NCI-H2081 (cell line): ENCODE measurements at places on chromosomes 5 and 9.

- DNase-seq, result peak; percentile 17
Observed at GRCh38 chr5:6158974-6159831, 219.1 kb downstream of the MED10 start.

DNA sequence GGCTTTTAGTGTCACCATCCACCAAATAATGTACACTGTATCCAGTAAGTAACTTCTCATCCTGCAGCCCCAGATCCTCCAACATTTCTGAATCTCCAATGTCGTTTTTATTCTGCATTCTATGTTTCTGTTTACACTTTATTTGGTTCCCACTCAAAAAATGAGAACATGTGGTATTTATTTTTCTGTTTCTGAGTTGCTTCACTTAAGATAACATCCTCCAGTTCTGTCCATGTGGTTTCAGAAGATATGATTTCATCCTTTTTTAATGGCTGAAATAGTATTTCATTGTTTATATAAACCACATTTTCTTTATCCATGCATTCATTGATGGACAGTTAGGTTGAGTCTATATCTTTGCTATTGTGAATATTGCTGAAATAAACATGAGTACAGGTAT lies 677.3 kb upstream of the FTMT start:
- no peak for DNase-seq

GRCh38 chr5:116575326-116576052 lies 866 bp upstream of the SEMA6A start:
- DNase-seq, result no peak

- no peak for DNase-seq
Observed at GRCh38 chr9:130311408-130312140, 46.0 kb downstream of the HMCN2 start.

- no peak for DNase-seq
Observed at GRCh38 chr9:123960366-123960765, 30.4 kb upstream of the DENND1A start.

DNA sequence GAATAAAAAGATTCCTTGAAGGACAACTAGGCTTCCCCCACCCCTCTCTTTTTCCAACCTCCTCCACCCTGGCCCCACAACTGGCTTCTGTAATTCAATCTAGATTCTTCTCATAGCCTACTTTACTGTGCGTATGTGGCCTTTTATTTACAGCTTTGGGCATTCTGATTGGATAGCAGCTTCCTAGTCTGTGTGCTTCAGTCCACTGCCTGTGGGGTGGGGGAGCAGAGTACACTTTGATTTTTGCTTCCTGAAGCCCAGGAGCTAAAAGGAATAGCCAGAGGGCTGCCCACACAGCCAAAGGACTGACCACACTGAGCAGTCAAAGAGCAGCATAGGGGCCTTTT lies 30.4 kb downstream of the RUSC2 start:
- no peak for DNase-seq

DNA sequence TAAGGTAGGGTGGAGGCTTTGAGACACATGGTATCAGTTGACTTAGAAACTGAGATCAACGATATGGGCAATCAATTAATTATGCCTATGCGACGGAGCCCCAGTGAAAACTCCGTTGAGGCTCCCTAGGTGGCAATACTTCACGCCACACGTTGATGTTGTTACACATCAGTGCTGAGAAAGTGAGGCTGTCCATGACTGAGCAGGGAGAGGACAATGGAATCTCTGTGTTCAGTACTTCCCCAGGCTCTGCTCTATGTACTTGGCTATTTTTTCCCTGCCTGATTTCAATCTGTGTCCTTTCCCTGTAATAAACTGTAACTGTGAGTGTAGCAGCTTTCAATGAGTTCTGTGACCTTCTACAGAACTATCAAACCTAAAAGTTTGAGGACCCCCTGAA lies 211.7 kb downstream of the SNCAIP start:
- no peak for DNase-seq

- DNase-seq, result peak; percentile 59
Observed at GRCh38 chr9:95218773-95219172, 98.7 kb downstream of the FANCC start.

DNA sequence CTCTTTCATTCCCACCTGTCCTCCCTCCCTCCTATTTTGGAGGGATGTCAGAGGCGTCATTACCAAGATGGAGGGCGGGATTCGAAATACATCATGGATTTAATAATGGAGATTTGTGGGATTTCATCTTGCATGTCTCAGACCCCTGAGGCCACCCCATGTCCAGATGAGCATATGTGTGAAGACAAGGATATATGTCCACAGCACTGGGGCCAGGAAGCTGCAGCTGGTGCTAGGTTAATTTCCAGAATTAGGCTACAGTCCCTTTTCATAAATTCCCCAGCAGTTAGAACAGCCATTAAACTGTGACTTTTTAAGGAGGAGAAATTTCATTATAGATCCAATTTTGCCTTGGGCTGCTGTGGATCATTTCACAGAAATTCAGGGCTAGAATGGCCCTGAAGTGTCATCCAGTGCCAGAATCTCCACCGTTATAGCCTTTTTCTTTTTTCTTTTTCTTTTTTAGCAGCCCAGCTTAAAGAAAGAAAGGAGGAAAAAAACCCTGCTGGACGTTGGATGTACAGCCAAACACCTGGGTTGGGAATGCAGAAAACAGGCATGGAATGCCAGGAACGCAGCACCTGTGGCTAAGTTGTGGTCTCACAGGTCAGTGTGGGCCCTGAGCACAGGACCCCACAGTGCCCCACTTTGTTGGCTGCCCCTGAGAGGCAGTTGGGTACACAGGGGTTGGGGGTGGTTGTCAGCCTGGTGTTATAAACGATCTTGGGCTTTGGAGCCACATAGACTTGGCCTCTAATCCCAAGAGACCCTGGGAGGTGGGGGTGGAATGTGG lies 50.2 kb upstream of the CXCL14 start:
- DNase-seq, result no peak
